ENCODE measurements at places on chromosomes 16 and 17.

GRCh38 chr16:86117235-86117634, 218.3 kb downstream of the IRF8 start:
- no peak for DNase-seq

DNA sequence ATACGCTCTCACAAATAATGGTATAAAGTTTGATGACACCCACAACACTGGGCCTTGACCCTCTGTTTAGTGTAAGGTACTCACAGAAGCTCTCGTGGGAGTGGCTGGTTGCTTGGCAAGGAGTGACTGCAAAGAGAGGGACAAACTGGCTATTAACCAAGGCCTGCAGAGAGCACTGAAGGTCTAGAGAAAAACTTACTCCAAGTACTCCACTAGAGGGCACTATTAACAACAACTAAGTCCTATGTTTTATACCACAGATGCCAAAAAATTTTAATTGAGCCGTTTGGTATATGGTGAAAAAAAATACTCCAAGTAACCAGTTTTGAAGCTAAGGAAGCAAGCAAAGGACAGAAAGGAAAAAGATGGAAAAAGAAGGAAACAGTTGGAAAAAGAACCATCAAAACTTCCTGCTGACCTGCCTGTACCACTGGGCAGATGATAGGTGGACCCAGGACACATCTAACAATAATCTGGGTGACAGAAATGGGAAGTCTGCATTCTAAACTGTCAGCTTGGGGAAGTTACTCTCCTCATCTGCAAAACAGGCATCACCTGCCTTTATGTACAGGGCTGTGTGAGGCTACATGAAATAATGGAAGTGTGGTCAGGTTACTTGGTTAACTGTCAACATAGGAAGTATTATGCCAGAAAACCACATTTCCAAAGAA, 23.2 kb downstream of the DYNC1LI2 start:
- peak; percentile 60 for DNase-seq

DNA sequence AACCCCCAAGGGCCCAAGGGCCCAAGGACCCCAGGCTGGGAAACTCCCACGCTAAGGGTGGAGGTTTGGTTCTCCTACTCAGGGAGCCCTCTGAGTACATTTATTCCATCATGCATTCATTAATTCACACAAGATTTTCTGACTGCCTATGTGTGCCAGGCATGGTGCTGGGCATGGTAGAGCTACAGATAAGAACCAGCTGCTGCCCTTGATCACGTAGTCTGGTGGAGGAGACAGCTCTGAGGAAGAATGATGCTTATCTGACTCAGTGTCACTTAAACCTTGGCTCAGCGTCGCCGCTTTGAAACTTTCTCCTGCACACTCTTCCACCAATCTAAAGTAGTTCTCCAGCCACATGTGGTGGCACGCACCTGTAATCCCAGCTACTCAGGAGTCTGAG, 3.6 kb upstream of the ARL4D start:
- DNase-seq: no peak

DNA sequence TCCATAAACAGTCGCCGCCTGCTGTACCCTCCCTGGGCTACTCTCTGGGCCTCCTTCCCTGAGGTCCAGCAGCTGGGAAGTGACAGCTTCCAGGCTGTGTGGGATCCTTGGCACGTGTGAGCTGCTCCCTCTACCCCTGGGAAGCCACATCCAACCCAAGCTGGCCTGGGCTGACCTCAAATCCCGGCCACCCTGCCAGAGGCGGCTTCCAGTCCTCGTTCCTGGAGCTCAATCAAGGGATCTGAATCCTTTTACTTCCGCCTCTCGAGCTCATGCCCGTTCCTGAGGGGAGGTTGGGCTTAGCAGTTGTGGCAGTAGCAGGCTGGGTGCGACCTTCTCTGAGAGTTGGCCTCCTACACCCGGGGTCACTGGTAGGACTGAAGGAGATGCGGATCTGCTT, 82.5 kb downstream of the NETO2 start:
- DNase-seq: no peak

DNA sequence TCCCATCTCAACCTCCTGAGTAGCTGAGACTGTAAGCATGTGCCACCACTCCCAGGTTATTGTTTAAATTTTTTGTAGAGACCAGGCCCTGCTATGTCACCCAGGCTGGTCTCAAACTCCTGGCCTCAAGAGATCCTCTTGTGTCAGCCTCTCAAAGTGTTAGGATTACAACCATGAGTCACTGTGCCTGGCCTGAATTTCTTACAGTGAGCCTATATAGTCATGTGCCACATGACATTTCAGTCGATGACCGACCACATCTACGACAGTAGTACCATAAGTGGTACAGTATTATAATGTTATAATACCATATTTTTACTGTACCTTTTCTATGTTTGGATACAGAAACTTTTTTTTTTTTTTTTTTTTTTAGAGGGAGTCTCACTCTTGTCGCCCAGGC, 195.3 kb downstream of the STX8 start:
- DNase-seq: no peak

DNA sequence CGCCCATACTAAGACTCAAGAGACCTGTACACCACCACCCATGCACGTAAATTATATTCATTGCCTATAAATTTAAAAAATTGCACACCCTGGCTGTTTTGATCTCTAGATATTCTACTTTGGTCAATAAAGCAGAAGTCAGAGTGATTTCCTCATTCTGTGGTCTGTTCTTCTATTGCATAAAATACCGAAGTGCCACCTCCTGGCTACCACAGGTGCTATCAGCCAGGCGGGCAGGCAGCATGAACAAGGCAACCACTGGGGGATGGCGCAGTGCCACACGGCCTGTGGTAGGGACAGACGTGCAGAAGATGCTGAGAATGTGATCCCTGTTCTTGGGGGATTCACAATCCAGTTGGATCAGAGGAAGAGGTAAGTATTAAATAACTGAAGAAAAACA, 122.3 kb downstream of the CDK5R1 start:
- peak; percentile 76 for DNase-seq

GRCh38 chr17:4766201-4766600, 5.5 kb upstream of the TM4SF5 start:
- DNase-seq: no peak

- peak; percentile 98 for DNase-seq
Observed at GRCh38 chr17:2396568-2397246, 4.2 kb downstream of the MNT start.

GRCh38 chr16:58495521-58496331, 4.2 kb upstream of the NDRG4 start:
- DNase-seq: no peak

GRCh38 chr17:70606086-70606485, 436.8 kb downstream of the KCNJ2 start:
- DNase-seq: no peak

- DNase-seq: no peak
Observed at GRCh38 chr16:89904606-89905510, 13.8 kb upstream of the MC1R start.

- DNase-seq: peak; percentile 12
Observed at GRCh38 chr17:79295307-79295706, 220.7 kb downstream of the ENGASE start.

DNA sequence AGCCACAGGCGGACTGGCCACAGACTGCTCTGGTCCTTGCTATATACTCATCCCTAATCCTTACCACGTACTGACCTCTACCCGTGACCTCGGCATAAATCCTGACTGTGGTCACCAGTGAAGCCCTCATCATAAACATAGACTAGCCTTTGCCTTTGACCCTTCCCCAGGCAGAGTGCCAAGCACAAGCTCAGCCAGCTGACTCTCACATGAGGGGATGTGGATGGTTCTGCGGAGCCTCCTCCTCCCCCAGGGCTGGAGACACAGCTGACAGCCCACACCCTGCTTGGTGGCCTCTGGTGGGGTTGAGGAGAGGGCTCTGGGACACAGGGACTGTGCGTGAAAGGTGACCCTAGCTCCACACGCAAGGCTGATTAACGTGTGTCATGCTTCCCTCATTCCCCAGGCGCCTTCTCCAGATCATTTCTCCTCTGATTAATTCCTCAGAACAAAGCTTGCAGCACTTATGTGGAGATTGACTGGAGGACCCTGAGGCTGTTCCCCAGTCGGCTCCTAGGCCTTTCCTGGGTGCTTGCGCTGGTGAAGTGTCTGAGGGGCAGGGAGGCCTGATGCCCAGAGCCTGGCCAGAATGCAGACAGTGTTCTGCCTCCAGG, 241.5 kb upstream of the NLRP1 start:
- DNase-seq: peak; percentile 75

- DNase-seq: no peak
Observed at GRCh38 chr16:82814059-82814458, 187.3 kb downstream of the CDH13 start.

DNA sequence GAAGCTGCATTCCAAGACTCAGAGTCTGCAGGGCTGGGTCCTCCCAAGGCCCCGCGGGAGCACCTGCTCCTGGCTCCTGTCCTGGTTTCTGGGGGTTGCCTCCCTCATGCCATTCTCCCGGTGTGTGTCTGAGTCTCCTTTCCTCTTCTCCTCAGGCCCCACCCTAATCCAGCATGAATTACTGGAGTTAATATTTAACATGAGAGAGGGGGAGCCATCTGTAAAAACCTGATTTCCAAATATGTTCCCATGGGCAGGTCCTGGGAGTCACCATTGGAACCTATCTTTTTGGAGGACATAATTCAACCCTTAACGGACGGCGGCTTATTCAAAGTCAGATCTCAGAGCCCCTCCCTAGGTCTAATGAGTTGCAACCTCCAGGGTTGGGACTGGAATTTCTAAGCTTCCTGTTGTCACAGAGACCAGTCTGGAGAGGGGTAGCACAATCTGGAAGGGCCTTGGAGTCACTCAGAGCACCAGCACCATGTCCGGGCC, 5.4 kb downstream of the C17orf99 start:
- DNase-seq: peak; percentile 86

DNA sequence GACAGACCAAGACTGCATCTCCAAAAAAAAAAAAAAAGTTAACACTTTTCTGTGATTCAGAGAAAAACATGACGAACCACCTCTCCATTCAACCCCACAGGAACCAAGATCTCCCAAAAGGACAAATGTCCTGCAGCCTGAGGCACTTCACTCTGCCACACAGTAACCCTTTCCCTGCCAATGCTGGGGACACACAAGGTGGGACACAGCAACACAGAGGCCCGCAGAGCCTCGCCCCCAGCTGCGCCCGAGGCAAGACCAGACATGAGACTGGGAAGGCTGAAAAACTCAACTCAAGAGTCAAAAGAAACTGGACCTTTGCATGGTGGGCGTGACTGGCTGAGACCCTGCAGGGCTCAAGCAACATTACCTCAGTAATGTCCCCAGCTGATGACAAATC, 34.0 kb downstream of the FANCA start:
- no peak for DNase-seq

- DNase-seq: no peak
Observed at GRCh38 chr16:78677181-78677731, 577.8 kb downstream of the WWOX start.

DNA sequence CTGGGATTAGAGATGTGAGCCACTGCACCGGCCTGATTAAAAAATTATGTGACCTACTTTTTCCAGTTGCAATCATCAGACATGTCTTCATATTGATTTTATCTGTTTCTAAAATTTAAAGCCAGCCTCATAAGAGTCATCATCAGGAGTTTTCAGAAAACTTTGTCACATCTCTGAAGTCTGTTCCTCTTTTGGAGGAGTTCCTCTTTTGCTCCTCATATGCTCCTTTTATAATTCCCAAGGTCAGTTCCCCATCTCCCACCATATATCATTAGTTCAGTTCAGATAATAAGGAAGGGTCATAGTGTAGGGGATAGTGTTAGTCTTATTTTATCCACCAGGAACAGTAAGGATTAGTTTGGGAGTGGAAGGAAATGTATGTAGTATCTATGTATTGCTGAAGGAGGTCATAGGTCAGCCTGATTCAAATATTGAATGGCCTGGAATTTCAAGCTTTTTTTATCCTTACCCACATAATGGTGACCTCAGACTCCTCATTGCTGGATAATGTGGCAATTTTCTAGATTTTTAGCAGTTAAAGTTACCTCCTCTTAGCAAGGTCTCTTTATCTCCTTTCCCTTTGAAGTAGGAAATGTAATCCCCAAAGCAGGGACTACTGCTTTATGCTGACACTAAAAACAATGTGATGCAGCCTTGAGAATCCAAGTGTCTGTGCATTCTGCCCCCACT, 13.8 kb upstream of the DUSP14 start:
- DNase-seq: no peak

DNA sequence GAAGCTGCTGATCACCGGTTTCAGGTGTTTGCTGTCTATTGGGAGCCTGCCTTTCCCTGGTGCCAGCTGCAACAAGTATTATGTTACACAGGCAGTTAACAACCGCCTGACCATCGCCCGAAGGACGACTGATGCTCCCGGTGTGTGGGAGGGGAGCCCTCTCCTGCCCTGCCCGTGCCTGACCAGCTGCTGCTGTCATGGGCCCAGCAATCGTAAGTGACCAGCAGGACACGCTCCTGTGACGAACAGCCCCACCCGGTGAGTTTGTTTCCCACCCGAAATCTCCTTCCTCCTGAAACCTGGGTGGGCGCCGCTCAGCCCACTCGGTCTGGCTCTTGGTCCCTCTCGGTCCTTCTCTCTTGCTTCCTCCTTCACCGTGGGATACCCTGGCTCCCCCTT, 17.9 kb upstream of the UBE2I start:
- DNase-seq: no peak

DNA sequence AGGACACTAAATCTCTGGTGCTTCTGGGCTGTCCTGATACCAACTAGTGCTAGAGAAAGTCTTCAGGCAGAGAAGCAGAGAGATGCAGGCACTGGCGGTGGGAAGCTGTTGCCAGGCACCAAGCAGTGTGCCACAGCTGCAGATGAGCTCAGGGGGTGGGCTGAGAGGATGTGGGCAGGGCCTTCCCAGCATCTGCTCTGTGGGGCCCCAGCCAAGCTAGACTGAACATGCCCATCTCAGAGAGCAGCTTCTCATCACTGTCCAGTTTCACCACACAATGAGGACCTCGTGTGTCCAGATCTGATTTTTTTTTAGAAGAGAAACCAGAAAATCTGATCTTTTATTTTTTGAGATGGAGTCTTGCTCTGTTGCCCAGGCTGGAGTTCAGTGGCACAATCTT, 17.1 kb downstream of the PSKH1 start:
- DNase-seq: no peak

DNA sequence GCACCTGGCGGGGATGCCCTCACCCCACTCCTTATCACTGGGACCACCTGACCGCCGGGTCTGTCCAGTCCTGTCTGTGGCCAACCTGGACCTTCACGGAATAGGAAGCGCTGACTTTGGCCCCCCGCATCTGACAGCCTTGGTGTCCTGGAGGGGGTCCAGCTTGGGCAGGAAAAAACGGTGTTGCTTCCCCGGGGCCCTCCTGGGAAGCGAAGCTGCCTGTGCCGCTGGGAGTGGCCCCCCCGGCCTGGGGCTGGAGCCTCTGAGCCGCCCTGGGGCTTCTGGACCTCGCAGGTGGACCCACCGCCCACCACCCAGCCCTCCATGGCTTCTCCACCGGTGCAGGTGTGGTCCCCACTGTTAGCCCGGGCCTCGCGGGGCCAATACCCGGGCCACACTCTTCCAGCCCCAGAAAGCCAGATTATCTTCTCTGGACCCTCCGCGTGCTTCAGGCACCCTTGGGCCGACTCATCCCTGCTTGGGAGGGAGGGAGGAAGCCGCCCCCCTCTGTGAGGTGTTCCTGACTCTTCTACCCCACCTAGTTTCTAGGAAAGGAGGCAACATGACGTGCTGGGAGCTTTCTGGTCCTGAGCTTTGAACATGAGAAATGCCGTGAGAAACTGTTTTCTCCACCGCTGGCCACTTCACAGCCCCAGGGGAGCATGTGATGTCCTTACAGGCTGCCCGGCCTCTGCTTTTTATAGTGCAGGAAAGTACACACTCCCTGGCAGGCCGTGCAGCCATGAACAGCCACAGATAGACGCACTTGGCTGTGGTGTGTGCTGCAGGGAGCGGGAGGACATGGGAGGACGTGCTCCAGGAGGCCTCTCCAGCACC, 1.1 kb downstream of the C1QTNF1 start:
- DNase-seq: peak; percentile 34

- no peak for DNase-seq
Observed at GRCh38 chr17:38592487-38592886, 13.3 kb downstream of the SRCIN1 start.
